Fibroblast of lung (primary cell): ENCODE measurements at places on chromosomes 6 and 20.

GRCh38 chr6:157747370-157747769 is 75.7 kb upstream of the SNX9 start:
- no peak for DNase-seq

DNA sequence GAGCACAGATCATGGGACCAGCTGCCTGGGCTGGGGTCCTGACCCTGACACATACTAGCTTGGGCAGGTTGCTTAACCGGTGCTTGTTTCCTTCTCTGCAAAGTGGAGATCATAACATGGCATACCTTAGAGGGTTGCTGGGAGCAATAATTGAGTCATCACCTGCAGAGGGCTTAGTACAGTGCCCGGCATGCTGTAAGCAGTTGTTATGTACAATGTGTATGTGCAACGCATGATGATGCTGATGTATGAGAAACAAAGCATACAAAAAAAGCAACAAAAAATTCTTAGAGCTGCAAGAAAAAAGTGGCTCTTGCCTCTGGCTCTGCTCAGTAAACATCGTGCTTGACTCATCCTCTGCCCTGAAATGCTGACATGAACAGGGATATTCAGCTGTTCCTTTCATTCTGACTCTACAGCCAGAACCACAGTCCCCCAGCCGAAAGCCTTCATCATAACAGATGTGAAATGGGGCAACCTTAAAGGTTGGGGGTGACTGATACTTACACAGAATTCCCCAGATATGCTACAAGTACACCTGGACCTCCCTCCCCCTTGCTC is 91.7 kb downstream of the CLIC5 start:
- peak; percentile 68 for DNase-seq

GRCh38 chr6:131937226-131937625 is 13.9 kb downstream of the CCN2 start:
- DNase-seq = peak; percentile 78

DNA sequence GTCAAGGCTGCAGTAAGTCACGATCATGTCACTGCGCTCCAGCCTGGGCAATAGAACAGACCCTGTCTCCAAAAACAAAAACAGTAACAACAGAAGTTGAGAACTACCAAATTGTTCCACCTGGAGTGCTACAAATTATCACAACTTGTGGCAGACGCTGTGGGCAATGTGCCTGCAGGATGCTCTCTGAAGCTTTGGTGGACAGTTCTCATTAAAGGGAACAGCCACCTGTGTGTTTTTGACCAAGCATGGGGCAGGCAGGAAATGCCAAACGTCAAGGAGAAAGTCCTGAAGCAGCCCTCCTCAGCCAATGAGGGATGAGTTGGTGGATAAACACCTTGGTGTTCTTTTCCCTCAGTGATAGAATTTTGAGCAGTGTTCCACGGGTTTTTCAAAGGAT is 15.8 kb downstream of the COX4I2 start:
- no peak for DNase-seq

DNA sequence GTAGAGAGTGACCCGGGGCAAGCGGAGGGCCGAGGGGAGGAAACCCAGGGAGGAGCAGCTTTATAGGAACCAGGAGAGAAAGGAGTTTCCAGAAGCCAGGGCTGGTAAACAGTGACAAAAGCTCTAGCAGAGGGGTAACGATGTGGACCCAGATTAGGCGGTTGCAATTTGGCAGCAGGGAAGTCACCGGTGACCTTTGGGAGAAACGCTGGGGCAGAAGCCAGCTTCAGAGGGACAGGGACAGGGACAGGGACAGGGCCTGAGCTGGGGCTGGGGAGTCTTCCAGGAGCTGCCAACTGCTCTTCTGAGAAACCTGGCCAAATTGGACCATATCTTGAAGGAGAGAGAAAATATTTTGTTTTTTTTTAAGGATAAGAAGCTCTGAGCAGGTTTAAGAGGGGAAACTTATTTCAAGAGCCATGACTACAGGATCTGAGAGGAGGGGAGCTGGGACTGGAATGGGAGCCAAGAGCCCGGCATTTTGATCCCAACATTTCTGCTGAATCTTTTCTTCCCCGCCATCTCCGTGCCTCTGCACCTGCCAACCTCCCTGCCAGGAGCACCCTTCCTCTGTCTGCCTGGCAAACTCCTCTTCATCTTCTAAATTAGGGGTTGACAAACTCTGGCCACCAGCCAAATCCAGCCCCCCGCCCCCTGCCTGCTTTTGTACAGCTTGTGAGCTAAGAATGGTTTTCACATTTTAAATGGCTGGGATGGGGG is 22.6 kb upstream of the PREX1 start:
- no peak for DNase-seq

GRCh38 chr6:158512809-158513208 is 47.1 kb upstream of the TMEM181 start:
- DNase-seq = no peak

- peak; percentile 18 for DNase-seq
Observed at GRCh38 chr6:117346142-117346930, 79.4 kb downstream of the ROS1 start.
